ENCODE measurements at places on chromosomes 4 and X.

- DNase-seq: no peak
Measured at GRCh38 chr4:84740057-84740456, 157.1 kb downstream of the CDS1 start.

DNA sequence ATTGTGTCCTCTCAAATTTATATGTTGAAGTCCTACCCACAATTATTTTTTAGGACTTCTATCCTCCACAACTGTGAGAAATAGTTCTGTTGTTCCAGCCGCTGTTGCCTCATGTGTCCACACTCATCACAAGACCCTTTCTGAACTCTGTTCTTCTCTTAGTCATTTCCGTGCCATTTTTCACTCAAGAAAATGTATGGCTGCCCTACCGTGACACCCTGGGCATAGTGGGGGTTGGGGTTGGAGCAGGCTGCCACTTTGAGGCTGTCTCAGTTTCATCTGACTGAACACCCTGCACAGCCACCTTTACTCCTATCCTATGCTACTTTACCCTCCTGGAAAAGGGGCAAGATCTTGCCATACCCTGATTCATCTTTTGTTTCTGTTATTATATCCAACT, 319.1 kb downstream of the TENM3 start:
- no peak for DNase-seq

DNA sequence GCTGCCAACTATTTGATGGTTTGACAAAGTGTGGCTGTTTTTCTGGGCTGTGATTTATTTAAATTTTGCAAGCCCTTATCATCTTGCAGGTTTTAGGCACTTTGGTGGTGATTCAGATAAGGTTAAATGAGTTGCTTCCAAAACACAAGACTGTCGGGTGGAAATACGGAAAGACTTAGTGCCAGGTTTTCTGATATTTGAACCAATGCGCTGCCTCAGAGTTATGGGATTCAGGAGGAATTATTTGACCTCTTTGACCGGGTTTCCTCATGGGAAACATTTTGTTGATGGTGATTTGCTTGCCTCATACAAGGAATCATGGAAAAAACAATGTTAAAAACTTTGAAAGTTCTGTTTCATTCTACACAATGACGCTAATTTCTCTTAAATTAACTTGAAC, 136.1 kb upstream of the MAP9 start:
- no peak for DNase-seq

GRCh38 chrX:2317527-2318055, 183.2 kb downstream of the DHRSX start:
- no peak for DNase-seq

DNA sequence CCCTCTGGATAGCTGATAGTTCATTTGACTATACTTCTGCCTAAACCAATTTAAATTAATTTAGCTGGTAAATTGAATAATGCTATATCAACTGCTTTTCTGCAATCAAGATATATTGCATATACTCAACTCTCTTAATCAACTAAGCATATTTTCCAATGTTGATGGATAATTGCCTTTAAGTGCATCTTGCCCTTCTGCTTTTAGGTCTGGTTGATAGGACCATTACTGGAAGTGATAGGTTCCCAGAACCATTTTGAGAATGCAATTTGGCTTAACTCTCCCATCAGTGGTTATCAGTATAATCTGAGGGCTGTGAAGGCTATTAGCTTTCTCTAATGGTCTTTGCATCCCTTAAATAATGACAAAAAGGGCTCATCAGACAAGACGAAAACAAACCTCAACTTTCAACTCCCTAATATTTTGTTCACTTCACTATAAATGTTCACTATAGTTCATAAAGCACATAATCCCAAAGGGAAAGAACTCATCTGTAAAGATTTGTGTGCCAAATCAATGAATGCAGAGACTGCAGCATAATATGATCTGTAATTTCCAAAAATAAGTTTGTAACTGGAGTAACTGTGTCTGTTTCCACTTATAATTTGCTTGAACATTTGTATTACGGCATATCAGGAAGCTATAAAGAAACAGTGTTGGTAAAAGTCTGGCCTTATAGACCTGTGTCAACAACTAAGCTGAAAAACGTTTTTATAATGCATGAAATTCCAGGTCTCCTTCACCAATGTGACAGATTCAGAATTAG, 273.6 kb downstream of the FBXO8 start:
- no peak for DNase-seq

- DNase-seq: no peak
Measured at GRCh38 chr4:110467400-110467799, 8.6 kb upstream of the ENPEP start.

DNA sequence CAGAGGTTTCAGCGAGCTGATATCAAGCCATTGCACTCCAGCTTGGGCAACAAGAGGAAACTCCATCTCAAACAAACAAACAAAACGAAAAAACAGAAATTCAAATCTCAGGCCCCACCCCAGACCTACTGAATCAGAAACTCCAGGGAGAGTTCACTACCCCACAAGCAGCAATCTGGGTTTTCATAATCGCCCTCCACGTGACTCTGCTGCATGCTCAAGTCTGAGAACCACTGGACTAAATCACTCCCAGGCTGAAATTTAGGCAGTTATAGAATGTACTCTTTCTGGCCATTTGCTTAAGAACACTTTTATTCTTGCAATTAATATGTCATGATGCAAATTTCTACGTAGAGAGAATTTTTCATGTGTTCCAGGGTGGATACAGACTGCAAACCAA, 287.3 kb downstream of the USP46 start:
- no peak for DNase-seq

GRCh38 chr4:64230709-64231310, 178.4 kb downstream of the TECRL start:
- DNase-seq: no peak

DNA sequence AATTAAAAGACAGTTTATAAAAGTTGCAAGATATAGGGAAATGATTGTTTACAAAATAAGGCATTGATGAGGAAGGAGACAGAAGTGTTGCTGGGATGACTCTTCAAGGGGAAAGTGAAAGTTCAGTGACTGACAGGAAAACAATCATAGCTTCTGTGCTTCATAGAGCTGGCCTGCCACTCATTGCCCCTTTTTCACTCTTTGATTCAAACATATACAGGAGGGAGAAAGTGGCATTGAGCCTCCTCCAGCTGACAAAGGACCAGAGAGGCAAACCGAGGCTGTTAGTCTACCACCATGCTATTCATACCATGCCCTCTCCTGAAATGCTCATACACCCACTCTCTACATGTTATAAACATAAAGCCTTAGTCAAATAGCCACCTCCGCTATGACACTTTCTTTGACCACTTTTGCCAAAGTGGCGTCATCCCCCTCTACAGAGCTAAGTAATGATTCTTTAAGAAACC, 79.2 kb upstream of the ATOH1 start:
- no peak for DNase-seq
